GM23248 (cell line): ENCODE measurements at places on chromosomes 3 and 15. TPM values are rescaled to one million over a fixed set of nuclear protein-coding genes. Genes with fewer than 3 reads are reported as not detected.

DNA sequence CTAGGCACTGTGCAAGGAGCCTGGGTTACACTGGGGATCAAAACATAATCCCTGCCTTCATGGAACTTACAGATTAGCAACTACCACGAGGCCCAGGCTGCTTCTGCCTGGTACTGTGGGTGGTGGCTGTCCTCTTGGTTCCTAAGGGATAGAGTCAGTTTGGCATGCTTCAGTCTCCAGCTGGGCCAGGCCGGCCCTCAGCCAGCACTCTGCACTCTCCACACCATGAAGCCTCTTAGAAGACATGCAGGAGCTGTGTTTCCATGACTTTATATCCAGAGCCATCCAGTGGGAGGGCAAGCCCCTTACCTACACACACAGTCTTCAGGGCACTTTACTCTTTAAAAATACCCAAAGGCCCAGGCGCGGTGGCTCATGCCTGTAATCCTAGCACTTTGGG is 54.4 kb downstream of the ATP1B3 start:
- H3K27me3 ChIP-seq, result no peaks in the 10 kb centered on the region
- no peaks in the 10 kb centered on the region for H3K4me1 ChIP-seq
- DNase-seq, result no peak

DNA sequence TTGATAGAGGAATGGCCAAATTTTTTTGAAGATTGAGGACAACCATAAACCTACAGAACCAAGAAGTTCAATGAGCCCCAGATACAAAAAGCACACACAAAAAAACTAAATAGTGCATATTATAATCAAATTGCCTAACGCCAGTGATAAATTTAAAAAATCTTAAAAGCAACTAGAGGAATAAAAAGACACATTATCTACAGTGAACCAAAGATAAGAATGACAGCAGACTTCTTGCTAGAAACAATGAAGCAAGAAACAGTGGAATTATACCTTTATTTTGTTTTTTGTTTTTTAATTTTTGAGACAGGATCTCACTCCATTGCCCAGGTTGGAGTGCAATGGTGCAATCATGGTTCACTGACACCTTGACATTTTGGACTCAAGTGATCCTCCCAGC is 9.9 kb upstream of the SAMD7 start:
- H3K4me1 ChIP-seq, result no peaks in the 10 kb centered on the region
- no peak overlapping the region for H3K27ac ChIP-seq
- no peak overlapping the region for H3K4me3 ChIP-seq

DNA sequence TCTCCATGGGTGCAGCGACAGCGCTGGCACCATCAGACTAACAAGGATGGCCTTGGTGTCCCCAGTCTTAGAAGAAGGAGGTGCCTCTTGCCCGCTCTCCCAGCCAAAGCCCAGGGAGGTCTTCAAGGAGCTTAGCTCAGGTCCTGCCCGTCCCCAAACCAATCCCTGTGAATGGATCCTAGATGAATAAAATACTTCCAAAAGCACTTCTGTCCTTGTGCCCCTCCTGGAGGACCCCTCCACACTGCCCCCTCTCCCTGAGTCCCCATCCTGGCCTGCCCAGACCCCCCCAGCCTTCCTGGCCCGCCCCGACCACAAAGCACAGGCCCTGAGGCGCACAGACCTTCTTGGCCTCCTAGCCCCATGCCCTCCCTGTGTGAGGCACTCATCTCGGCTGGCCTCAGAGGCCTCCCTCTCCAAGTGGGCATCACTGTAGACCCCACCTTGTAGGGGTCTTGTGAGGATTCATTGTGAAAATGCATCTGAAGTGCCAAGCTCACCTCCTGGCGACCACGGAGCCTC is 8.4 kb downstream of the SLC28A1 start:
- no peaks in the 10 kb centered on the region for H3K36me3 ChIP-seq
- no peak overlapping the region for H3K4me3 ChIP-seq
- H3K27ac ChIP-seq, result no peak overlapping the region

- H3K27ac ChIP-seq, result no peak overlapping the region
- no peaks in the 10 kb centered on the region for H3K36me3 ChIP-seq
- no peak overlapping the region for H3K4me3 ChIP-seq
- peaks cover 8% of the 10 kb centered on the region for H3K4me1 ChIP-seq
- H3K27me3 ChIP-seq, result no peaks in the 10 kb centered on the region
Observed at GRCh38 chr3:187802203-187802927, 57.1 kb upstream of the BCL6 start.

DNA sequence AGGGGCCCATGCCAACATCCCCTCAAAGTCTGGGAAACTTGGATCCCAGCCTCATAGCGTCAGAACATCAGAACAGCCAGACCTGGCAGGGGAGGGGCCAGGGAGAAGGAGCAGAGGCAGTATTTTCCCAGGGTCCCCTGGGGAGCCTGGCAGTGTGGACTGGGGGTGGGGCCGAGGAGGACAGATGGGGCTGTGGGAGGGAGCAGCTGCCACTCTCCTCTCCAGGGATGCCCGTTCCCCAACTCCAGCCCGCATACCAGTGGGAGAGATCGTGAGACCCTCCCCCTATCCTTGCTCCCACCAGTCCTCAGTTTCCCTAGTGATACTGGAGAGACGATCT is 6.5 kb upstream of the DNAJB8 start:
- no peak overlapping the region for H3K4me3 ChIP-seq
- no peak for DNase-seq
- no peaks in the 10 kb centered on the region for H3K4me1 ChIP-seq

- DNase-seq, result peak; percentile 85
- no peaks in the 10 kb centered on the region for H3K27me3 ChIP-seq
- no peaks in the 10 kb centered on the region for H3K36me3 ChIP-seq
- H3K4me3 ChIP-seq, result no peak overlapping the region
- peaks cover 31% of the 10 kb centered on the region for H3K4me1 ChIP-seq
Observed at GRCh38 chr3:159947220-159947619, 41.4 kb upstream of the IL12A start.

DNA sequence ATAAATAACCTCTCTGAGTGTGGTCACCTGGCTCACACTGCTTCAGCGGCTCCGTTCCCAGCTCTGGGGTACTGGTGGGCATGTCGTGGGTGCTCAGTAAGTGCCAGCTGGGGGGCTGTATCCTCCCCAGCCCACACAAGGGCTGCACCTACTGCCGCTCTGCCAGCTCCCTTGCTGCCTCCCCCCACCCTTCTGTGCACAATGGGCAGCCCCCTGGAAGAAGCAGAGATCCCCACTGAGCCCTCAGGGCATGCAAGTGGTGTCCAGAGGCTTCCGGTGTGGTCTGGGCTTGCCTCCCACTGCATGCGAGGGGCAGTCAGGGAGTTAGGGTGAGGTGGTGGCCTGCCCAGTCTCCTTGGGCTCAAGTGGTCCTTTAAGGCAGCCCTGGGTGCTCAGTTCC is 58.3 kb upstream of the TRPM1 start:
- no peak overlapping the region for H3K27ac ChIP-seq
- H3K4me1 ChIP-seq, result no peaks in the 10 kb centered on the region
- peaks cover 16% of the 10 kb centered on the region; the same call in 1 of the 2 replicates for H3K27me3 ChIP-seq
- DNase-seq, result no peak
- no peaks in the 10 kb centered on the region for H3K36me3 ChIP-seq

DNA sequence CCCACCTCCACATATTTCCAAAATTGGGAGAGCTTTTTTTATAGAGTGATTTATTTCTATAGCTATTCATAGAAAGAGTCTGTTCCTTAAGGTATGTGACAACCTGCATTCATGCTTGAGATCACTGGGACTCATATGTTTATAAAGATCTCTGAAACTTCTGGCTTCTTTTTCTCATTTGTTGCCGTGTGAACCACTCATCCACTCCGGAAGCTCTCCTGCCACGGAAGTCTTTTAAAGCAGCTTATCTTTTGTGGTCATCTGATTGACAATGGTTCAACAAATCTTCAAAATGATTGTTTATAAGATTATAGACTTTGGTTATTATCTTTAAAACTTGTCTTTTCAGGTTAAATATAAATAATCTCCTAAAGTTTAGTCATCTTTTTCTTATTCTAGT is 260.5 kb downstream of the C3orf38 start:
- no peaks in the 10 kb centered on the region for H3K27me3 ChIP-seq
- DNase-seq, result no peak
- no peaks in the 10 kb centered on the region for H3K4me1 ChIP-seq
- no peak overlapping the region for H3K27ac ChIP-seq
- no peaks in the 10 kb centered on the region for H3K36me3 ChIP-seq

DNA sequence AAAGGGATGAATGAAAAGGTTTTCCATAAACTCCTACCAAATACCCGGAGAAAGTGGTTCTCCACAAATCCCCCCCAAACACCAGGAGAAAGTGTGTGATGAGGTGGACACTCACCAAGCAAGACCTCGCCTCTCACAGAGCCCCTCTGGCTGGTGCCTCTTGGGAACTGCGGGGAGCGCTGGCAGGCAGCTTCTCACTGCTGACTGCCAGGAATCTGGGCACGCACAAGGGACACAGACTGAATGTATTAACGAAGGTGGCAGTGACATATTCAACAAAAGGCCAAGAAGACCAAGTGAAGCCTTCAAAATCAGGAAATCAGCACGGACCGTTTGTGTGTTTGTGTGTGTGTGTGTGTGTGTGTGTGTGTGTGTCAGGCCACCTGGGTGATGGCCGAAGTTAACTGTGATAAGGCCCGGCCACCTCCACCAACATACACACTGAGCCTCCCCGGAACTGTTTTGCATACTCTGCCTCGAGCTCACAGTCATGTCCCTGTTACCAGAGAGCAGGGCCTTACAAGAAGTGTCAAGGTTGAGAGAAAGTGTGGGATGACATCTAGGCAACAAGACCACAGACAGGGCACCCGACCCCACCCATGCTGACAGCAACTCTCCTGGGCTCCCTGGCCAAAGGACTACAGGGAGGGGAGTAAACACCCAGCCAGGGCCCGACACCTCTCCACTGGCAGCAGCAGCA is 18.0 kb downstream of the ATP10A start:
- no peak for DNase-seq
- H3K4me3 ChIP-seq, result no peak overlapping the region
- H3K27ac ChIP-seq, result peak overlapping the region; percentile 4; the same call in 1 of the 2 replicates
- no peaks in the 10 kb centered on the region for H3K27me3 ChIP-seq

DNA sequence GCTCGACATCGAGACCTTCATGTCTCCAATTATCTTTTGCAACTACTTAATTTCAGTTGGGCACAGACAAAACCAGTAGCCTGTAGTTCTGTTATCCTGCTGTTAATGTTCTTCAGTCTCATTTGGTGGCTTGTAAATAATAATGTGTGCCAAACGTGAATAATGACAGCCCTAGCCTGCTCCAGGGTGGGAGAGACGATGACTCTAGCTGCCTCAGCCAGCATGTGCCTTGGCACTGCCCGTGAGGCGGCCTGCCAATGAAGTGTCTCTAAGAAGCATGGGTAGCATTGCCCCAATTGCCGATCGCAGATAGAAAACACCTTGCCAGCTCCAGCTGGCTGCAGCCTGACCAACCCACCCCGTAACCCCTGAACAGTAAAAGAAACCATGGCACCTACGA is 58.8 kb downstream of the ASB7 start:
- no peaks in the 10 kb centered on the region for H3K4me1 ChIP-seq
- DNase-seq, result no peak
- no peak overlapping the region for H3K27ac ChIP-seq
- no peaks in the 10 kb centered on the region for H3K27me3 ChIP-seq
- no peaks in the 10 kb centered on the region for H3K36me3 ChIP-seq

- H3K4me3 ChIP-seq, result no peak overlapping the region
- peak overlapping the region; percentile 32 for H3K27ac ChIP-seq
- H3K36me3 ChIP-seq, result peaks cover 51% of the 10 kb centered on the region
Observed at GRCh38 chr15:49645941-49646340, 25.1 kb downstream of the DTWD1 start.

DNA sequence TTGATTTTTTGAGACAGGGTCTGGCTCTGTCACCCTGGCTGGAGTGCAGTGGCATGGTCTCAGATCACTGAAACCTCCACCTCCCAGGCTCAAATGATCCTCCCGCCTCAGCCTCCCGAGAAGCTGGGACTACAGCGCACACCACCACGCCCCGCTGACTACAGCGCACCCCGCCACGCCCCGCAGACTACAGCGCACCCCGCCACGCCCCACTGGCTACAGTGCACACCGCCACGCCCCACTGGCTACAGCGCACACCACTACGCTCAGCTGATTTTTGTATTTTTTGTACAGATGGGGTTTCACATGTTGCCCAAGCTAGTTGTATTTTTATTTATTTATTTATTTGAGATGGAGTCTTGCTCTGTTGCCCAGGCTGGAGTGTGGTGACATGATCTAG is 35.6 kb downstream of the SLC51A start:
- H3K36me3 ChIP-seq, result peaks cover 25% of the 10 kb centered on the region
- H3K4me1 ChIP-seq, result no peaks in the 10 kb centered on the region
- no peak overlapping the region for H3K27ac ChIP-seq

DNA sequence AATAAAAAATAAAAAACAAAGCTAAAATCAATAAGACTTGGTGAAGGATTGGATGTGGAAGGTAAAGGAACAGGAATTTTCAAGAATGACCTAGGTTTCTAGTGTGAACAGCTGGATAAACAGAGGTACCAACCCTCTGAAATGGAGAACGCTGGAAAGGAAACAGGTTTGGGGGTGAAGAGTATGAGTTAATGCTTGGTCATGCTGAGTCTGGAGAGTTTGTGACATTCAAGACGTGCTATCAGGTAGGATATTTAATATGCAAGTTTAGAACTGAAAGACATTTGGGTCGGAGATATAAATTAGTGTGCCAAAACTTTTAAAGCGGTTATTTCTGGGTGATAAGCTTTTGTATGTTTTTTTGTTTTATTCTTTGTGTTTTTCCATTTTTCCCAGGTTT is 11.4 kb upstream of the KLHL6 start:
- H3K4me1 ChIP-seq, result no peaks in the 10 kb centered on the region
- no peaks in the 10 kb centered on the region for H3K36me3 ChIP-seq
- H3K4me3 ChIP-seq, result no peak overlapping the region
- no peak overlapping the region for H3K27ac ChIP-seq

GRCh38 chr3:53196575-53197407 is 35.8 kb downstream of the PRKCD start:
- no peaks in the 10 kb centered on the region for H3K27me3 ChIP-seq
- H3K4me3 ChIP-seq, result no peak overlapping the region
- no peak overlapping the region for H3K27ac ChIP-seq
- no peaks in the 10 kb centered on the region for H3K4me1 ChIP-seq

DNA sequence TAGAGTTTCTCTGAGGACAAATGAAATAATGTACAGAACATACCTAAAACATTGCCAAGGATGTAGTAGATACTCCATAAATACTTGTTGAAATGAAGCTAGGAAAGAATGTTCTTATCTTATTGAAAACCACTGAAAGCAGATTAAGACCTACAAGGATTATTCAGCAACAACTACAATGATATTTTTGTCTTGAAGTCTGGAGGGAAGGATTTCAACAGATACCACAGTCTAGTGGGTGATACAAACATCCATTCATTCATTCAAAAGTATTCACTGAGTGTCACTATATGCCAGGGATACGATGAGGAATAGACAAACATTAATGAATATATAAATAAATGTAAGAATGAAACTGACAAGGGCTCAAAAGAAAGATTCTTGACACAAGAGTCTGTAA is 74.7 kb upstream of the THBS1 start:
- peak; percentile 35 for DNase-seq
- no peak overlapping the region for H3K4me3 ChIP-seq
- peaks cover 45% of the 10 kb centered on the region for H3K4me1 ChIP-seq
- H3K27ac ChIP-seq, result peak overlapping the region; percentile 85
- no peaks in the 10 kb centered on the region for H3K27me3 ChIP-seq

GRCh38 chr3:177571271-177571943 is 374.1 kb upstream of the TBL1XR1 start:
- peaks cover 27% of the 10 kb centered on the region for H3K4me1 ChIP-seq
- no peak overlapping the region for H3K27ac ChIP-seq
- H3K36me3 ChIP-seq, result no peaks in the 10 kb centered on the region
- H3K4me3 ChIP-seq, result no peak overlapping the region

Gene EEFSEC
- 16.8 and 18.7 TPM in 2 replicates for polyA plus RNA-seq

Gene TLR9
- 0.11 TPM in 1 of 2 replicates, not detected in the other for polyA plus RNA-seq

Gene ALDH1A2
- 0.39 and 0.68 TPM in 2 replicates for polyA plus RNA-seq

Gene NTRK3
- not detected in 2 replicates for polyA plus RNA-seq

Gene CLSTN2
- not detected in 2 replicates for polyA plus RNA-seq

Gene C3orf49
- not detected in 2 replicates for polyA plus RNA-seq

Gene ACTRT3
- polyA plus RNA-seq, result 3.3 and 3.6 TPM in 2 replicates
